ENCODE measurements at places on chromosomes 12 and 14.

- no peak for DNase-seq
Observed at GRCh38 chr12:24821691-24822090, 127.2 kb downstream of the BCAT1 start.

DNA sequence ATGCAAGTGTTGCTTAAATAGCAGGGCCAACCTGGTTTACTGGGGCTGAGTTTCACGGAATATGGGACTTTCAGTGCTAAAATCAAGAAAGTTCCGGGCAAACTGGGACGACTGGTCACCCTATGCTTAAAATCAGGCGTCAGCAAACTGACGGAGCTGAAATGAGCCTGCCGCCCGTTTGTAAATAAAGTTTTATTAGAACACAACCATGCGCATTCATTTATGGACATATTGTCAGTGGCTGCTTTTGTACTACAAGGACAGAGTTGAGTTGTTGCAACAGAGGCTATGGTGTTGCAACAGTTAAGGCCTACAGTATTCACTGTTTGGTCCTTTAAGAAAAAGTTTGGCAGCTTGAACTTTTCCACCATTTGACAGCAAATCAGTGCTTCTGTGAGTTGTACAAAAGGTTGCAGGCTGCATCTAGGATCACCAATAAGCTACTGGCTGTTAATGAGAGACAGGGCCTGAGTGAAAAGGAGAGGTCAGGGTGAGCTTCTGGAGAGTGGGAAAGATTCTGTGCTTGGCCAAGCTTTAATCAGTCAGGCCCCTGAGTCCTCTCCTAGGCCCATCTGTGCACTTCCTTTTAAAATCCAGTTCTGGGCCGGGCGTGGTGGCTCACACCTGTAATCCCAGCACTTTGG, 13.3 kb downstream of the SELPLG start:
- DNase-seq: no peak

- no peak for DNase-seq
Observed at GRCh38 chr12:119020406-119021360, 39.3 kb downstream of the SRRM4 start.

DNA sequence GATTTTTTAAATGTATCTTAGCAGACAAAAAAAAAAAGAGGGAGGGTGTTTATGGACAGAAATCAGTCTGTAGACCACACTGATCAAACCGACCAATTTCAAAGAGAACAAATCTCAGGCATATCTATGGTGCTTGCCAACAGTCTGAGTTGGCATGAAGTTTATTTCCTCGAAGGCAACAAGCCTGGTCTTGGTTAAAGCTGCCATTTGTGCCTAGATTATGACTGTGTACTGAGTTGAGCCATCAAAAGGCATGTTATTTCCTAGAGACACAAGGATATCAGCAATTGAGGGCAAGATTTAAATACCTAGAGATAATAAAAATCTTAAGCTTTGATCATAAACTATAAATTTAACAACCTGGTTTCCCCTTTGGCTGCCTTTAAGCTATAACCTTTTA, 119.2 kb downstream of the SLC2A13 start:
- no peak for DNase-seq

DNA sequence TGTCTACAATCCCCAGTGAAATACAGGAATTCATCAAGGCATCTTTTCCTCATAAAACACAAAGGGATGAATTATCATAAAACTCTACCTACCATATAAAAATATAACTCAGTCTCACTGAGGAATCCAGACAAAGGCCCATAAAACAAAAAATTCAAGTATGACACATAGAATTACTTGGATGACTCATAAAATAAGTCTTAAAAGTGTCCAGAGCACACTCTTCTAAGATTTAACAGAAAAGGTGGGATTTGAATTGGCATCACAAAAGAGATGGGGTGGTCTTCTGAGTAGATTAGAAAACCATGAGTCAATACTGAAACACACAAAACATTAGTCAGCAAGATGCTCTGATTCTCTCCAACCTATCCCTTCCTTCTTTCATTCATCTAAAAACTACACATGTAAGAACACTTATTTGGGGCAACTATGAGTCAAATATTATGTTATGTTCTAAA, 202.7 kb upstream of the GARIN6 start:
- DNase-seq: no peak

DNA sequence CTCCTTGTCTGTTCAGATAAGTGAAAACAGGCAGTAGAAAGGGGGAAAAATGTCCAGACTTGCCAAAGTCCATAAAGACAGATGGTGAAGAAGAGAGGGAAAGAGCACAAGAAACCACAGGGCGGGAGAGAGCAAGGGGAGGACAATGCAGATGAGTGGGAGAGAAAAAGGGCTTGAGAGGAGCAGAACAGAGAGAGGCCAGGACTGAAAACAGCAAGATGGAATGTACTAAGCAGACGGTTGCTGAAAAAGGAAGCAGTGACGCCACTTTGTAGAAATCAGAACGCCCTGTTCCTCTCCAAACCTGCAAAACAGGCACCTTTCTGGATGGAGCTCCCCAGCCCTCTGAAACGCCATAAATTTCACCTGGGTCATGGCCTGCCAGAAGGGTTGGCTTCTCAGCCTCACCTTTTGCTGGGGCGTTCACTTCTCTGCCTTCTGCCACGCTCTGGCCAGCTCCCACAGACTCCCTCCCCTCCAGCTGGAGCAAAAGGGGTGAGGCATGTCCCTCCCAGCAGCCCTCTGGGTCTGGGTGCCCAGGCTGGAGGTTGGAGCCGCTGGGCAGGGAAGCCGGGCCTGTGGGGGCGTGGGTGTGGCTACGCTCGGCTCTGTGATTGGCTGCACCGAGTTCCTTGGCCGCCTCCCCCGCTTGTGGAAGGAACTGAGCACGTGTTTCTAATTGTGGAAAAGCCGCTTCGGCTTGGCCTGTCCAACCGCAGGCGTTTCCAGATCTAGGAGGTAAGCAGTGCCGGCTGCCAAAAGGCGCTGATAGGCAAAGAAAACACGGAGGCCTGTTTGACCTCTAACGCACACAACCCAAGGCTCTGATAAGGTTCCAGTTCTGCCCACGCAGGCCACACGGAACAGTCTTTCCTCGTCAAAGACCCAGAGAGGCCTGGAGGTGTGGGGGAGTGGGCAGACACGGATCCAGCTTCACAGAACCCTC, 29.3 kb downstream of the SLC7A8 start:
- DNase-seq: peak; percentile 93

DNA sequence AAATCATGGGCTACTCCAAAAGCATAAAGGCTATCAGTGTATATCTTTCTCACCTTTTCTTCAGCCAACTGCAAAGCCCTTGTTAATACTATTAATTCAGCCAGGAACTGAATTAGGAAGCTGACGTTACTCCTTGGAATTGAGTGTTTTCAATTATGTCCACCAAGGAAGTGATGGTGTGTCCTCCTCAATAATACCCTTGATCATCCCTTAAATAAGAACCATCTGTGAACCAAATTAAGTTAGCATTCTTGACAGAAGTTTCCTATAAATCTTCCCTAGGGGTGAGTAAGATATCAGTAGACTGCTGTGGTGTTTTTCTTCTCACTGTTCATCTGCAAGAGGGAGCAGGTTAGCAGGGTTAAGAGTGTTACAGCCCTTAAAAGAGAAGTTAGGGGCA, 252.3 kb upstream of the AVPR1A start:
- DNase-seq: no peak

DNA sequence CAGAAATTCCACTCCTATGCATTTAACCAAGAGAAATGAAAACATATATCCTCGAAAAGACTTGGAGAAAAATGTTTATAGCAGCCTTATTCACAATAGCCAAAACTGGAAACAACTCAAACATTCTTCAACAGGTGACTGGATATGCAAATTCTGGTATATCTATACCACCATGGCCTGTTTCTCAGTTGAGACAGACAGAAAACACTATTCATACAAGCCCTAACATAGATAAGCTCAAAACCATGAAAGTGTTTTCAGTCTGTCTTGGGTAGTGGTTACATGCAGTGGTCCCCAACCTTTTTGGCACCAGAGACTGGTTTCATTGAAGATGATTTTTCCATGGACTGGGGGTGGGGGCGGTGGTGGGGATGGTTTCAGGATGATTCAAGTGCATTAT, 83.8 kb downstream of the SRGAP1 start:
- no peak for DNase-seq

DNA sequence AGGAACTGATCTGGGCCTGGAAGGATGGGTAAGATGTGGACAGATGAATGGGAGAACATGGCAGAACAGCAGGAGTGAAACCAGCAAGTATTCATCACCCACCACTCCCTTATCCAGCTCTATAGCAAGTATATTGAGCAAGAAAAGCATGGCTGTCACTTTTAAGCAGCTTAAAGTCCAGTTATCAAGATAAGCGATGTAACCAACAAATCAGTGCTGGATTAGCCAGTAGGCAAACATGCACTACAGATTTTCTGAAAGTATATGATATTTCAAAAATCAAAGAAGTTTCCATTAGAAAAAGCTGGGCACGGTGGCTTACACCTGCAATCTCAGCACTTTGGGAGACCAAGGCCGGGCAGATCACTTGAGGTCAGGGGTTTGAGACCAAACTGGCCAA, 53.9 kb upstream of the ATP2A2 start:
- DNase-seq: no peak

DNA sequence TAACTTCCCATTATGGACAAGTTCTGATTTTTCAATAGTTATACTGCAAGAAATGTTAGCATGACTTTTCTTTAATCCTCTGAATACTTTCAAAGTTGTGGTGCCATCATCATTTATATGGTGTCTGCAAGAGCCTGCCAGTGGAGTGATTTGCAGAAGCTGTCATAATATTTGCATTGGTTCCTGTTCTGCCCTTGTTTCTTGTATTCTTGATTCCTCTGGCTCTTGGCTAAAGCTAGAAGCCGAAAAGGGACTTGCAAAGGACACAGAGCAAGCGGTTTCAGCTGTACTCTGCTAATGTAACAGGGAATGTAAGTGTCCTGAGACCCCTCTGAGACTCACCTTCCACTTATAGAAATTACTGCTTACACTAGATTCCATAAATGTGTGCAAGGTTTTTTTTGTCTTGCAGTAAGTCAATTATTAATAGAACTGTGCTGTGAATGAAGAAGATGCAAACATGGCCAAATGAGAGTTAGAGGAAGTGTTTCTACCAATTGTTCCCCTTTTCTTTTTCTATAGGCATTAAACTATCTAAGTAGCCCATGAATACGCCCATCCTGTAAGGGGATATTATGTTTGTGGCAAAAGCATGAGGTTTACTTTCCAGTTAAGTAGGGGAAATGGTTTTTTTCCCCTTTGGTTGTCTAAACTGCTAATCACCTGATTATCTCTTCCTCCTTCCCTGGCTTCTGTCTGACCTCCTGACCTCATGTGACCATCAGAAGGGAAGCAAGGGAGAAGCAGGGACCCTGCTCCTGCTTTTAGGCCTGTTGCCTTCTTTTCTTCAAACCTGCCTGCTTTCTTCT, 5.3 kb downstream of the DYRK4 start:
- DNase-seq: no peak

DNA sequence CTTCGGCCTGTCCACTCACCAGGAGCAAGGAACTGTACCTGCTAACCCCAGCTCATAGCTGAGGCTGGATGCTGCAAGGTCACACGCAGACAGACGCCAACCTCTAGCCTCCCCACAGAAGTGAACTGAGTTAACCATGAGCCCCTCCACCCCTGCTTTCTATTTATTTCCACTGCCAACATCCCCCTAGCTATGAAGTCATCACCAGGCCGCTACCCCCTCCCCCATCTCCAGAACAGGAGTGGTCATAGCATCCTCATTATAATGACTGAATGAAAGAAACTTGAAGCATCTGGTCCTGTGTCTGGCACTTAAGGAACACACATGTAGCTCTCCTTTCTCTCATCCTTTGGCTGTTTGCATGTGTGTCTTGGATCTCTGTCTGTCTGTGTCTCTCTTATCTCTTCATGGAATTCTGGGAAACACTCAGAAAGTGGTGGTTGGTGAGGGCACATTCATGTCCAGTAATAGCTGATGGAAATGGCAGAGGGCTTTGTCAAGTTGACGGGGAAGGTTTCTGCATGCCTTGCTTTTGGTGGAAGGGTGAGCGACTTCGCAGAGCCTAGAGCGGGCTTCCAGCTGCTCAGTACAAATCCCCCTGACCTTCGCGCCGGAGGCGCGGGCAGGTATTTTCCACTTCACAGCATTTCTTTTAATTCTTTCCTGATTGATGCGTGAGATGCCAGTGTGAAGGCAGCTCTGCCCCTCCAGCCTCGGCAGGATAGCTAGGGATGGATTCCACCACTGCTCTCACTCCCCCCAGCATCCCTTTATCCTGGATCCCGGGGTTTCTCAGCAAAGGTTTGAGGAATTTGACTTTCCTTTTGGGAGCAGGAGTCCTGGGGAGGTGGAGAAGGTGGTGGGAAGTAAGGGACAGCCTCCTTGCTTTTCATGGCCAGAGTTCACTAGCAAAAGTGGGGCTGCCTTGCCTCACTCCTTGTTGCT, 198.2 kb downstream of the CHST11 start:
- DNase-seq: no peak

- DNase-seq: no peak
Observed at GRCh38 chr12:131058700-131059099, 105.0 kb downstream of the ADGRD1 start.

GRCh38 chr14:64743061-64743460, 38.8 kb downstream of the PLEKHG3 start:
- no peak for DNase-seq

GRCh38 chr12:12230275-12230674, 36.6 kb downstream of the LRP6 start:
- no peak for DNase-seq

- no peak for DNase-seq
Observed at GRCh38 chr12:103470664-103471063, 25.1 kb downstream of the C12orf42 start.

- no peak for DNase-seq
Observed at GRCh38 chr12:26345471-26346003, 150.2 kb downstream of the SSPN start.

- no peak for DNase-seq
Observed at GRCh38 chr12:4135919-4136605, 137.5 kb upstream of the CCND2 start.

DNA sequence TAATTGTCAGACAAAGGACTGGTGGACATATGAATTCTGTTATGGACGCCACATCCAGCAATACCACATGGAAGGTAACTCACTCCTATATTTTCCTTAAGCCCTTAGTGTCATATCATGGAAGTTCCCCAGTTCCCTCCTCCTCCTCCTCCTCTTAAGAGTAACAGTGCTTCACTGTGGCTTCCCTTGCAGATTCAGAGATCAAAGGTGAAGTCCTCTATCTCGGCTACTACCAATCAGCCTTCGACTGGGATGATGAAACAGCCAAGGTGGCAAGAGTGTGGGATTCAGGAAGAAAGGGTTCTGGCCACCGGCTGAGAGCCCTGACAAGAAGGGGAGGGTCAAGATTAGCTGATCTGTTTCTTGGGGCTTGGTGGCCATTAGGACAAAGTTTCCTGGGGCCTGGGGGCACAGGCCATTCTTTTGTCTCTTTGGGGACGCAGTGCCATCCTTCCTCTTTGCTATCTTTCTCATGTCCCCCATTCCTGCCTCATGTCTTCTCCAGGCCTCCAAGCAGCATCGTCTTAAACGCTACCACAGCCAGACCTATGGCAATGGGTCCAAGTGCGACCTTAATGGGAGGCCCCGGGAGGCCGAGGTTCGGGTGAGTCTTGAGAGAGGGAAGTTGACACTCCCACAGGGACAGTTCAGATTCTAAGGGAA, 2.0 kb downstream of the OS9 start:
- DNase-seq: no peak

DNA sequence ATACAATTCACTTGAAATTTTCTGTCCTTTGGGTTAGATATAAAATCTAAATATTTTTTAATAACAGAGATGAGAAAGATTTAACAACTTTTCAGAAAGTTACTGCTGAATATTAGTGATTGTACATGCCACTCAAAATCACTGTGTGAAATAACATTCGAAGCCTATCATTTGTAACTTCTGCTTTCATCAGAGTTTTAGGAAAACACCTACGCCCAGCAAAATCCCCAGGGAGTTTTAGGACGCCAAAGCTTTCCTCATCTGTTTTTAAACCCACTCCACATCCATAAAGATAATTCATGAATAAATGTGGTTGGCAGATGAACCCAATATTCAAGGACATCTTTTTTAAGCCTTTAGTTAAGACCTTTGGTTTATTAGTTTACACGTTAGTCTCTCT, 23.9 kb downstream of the TC2N start:
- DNase-seq: no peak

All from DMS 273 treated with DMSO at 0.1 percent for 48 hours (cell line).